ENCODE measurements at places on chromosomes 2 and 18. TPM values are rescaled to one million over a fixed set of nuclear protein-coding genes. Genes with fewer than 3 reads are reported as not detected.

GRCh38 chr2:179985163-179985820 lies 21.8 kb downstream of the CWC22 start:
- DNase-seq, result no peak

GRCh38 chr2:193583638-193584400 lies 1389.1 kb upstream of the TMEFF2 start:
- no peak for DNase-seq

DNA sequence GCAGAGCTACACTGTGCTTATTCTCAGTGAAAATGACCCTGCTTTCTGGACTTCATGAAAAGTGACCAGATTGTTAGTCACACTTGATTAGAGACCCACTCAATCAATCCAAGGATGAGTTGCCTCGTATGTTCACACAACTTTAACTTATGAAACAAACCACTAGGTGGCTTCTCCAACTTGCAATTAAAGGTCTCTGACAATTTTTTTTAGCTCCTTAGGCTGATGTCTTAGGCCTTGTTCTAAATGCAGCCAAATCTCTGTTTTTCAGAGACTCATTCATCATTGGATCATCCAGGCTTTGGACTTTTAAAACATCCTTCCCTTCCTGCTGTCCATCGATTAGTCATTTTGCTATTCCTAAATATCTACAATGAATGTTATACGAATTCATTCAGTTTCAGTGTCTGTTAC lies 63.4 kb downstream of the MREG start:
- DNase-seq, result no peak

- no peak for DNase-seq
These were observed 35.7 kb upstream of the HPCAL1 start for GRCh38 chr2:10267036-10267435.

DNA sequence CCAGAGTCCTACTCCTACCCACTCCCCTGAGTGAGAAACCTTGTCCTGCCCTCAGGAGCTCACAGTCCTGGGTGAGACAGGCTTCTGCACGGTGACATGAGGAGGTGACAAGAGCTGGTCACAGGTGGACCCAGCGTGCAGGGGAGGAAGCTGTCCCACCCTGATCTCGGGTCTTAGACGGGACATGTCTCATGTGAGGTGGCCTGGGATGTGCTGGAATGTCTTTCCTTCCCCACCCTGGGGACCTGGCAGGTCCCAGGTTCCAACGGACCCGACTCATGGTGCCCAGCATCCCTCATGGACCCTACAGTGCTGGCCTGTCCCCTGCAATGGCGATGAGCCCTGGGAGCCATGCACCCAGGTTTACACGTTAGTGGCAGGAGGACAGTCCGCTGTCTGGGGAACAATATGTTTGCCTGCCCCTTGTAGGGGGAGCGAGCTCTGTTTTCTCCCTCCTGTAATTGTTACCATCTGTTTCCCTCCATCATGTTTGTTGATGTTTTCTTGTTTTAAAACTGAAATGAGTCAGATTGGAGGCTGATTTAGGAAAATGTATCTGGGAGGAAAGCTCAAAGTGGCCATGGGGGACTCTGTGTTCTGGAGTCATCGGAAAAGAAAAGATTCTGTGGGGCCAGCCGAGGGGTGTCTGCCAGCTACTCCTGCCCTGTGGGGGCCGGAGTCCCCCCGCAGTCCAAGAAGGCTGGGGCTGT lies 238.1 kb downstream of the KLHL29 start:
- no peak for DNase-seq

GRCh38 chr2:144421606-144422510 lies 98.1 kb downstream of the ZEB2 start:
- DNase-seq, result no peak

DNA sequence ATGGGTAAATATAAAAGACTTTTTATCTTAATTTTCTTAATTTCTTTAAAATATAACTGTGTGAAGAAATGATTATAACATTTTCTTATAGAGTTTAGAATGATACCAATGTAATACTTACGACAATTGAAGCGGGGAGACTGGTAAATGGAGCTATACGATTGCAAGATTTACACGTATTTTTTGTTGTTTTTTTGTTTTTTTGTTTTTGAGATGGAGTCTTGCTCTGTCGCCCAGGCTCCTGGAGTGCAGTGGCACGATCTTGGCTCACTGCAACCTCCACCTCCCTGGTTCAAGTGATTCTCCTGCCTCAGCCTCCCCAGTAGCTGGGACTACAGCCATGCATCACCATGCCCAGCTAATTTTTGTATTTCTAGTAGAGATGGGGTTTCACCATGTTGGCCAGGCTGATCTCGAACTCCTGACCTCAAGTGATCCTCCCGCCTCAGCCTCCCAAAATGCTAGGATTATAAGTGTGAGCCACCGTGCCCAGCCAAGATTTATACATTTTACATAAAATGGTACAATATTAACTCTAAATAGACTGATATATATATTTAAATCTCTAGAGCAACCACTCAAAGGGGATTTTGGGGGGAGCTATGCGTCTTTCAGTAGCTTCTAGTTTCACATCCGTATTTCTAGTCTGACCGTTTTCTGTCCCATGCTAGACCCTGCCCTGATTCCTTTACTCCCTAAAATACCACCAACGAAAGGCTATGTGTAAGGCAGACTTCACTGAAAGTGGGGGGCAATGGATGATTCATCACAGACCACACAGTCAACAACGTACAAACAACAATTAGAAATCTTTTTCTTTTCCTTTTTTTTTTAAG lies 28.2 kb upstream of the ATG16L1 start:
- DNase-seq, result no peak

GRCh38 chr2:163471947-163472346 lies 263.9 kb downstream of the FIGN start:
- DNase-seq, result no peak

DNA sequence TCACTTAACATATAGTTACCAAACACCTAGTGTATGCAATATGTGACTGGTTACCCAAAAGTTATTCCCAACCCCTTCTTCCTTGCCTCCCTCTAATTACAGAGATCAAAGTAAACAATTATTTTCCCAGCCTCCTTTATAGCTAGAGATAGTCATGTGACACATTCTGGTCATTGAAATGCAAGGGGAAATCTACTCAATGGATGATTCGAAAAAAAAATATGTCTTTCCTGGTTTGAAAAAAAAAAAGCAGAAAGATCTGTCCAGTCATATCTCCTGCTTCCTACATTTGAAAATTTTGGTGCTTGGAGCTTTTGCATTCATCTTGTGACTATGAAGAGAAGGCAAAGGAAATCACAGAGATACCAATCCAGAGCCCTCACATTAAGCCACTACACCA lies 27.6 kb upstream of the UGP2 start:
- no peak for DNase-seq

GRCh38 chr18:43917520-43917919 lies 640.2 kb upstream of the SYT4 start:
- no peak for DNase-seq

DNA sequence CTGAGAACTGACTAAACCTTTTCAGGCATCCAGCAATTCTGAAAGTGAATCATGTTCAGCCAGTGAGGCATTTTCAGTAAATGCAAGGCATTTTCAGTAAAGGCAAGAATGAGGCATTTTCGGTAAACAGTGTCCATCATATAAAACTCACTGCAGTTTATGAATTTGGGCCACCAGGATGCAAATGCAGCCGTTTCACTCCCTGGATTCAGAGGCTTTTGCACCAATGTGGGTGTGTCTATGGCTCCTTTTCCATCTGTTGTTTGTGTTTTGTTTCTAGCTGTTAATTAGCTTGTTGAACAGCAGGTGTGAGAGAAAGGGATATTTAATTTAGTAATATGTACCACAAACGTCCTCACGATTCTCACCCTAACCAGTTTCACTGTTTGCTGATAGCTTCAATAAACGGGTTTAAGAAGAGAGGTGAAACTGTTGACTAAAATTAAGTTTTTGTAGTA lies 116.3 kb upstream of the PGAP1 start:
- DNase-seq, result no peak

GRCh38 chr2:66693076-66693965 lies 258.4 kb downstream of the MEIS1 start:
- no peak for DNase-seq

GRCh38 chr2:129201696-129202095 lies 777.8 kb upstream of the RAB6C start:
- DNase-seq, result no peak

DNA sequence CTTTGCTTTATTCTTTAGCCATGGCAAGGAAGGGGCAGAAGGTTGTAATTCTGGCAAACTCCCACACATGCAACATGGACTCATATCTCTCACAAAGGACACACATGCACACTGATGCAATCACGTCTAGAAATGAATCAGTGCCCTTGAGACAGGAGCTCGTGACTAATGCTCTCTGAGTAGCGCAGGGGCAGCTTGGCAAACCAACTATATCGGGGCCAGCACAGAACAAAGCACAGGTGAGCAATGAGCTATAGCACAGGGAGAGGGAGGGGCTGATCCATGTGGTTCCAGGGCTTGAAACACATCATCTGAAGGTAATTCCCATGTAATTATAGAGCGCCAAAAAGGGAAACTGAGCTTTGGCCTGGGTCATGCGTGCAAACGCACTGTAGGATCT lies 165.2 kb upstream of the KLF7 start:
- DNase-seq, result no peak

DNA sequence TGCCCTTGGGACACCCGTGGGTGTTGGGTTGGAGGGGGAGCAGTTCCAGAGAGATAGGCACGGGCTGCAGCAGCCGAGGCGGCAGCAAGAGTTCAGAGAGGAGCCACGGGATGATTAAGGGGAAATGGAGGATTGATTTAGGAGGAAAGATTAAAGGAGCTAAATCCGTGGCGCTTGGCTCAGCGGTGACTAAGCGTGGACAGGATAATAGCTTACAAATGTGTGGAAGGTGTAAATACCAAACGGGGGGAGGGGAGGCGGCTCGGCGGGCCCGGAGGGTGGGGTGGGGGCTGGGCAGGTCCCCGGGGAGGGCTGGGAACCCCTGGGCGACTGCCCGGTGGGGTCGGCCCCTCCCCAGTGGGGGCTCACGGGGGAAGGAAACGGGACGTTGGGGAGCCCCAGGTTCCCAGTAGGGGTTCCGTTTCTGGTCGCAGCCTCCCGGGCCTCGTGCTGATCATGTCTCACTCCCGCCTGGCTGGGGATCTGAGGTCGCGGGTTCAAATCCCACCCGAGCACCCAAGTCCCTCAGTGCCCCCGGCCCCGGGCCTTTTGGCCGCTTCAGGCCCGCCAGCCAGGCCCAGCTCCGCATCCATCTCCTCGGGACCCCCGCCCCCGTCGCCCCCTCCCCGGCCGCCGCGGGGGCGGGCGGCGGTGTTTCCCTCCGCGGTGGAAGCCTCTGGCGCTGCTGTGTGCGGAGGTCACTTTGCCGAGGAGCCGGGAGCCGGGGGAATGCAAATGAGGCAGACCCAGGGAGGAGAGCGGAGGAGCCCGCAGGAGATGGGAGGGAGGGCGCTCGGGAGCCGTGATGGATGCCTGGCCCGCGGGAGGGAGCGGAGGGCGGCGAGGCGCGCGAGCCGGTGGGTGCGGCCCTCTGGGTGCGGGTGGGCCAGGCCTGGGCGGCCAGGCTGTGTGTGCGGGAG lies 8.1 kb downstream of the ASIC4 start:
- no peak for DNase-seq

DNA sequence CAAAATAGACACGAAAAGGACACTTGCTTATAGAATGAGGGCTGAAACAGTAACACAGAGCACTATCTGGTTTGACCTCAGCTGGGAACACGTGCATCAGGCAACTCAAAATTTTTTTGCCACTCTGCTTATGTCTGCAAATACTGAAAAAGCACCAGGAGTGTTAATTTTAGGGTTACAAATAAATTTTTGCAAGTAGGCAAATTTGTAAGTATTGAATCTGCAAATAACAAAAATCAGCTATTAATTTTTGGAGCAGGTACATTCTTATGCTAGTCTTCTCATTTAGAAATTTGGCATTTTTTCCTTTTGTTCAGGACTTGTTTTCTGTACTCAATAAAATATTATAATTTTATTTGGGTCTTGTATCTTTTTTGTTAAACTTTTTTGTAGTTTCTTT lies 29.7 kb downstream of the DYTN start:
- no peak for DNase-seq

SCN3A gene
- total RNA-seq, result 0.58 TPM

CTAGE1 gene
- not detected for total RNA-seq

TMEFF2 gene
- total RNA-seq, result not detected

HAUS1 gene
- 16.3 TPM for total RNA-seq

LRATD1 gene
- total RNA-seq, result not detected

CENPA gene
- 0.52 TPM for total RNA-seq

PRSS56 gene
- not detected for total RNA-seq

SCYGR4 gene
- not detected for total RNA-seq

SLC9A4 gene
- total RNA-seq, result not detected

IL36G gene
- total RNA-seq, result not detected

LYG2 gene
- not detected for total RNA-seq

MARCHF4 gene
- total RNA-seq, result not detected

GPAT2 gene
- 6.0 TPM for total RNA-seq

NEU2 gene
- not detected for total RNA-seq

APCDD1 gene
- total RNA-seq, result not detected

RAD51AP2 gene
- not detected for total RNA-seq

Measured in natural killer cell (primary cell).